AG20443 (cell line): ENCODE measurements at places on chromosomes 7 and 10.

DNA sequence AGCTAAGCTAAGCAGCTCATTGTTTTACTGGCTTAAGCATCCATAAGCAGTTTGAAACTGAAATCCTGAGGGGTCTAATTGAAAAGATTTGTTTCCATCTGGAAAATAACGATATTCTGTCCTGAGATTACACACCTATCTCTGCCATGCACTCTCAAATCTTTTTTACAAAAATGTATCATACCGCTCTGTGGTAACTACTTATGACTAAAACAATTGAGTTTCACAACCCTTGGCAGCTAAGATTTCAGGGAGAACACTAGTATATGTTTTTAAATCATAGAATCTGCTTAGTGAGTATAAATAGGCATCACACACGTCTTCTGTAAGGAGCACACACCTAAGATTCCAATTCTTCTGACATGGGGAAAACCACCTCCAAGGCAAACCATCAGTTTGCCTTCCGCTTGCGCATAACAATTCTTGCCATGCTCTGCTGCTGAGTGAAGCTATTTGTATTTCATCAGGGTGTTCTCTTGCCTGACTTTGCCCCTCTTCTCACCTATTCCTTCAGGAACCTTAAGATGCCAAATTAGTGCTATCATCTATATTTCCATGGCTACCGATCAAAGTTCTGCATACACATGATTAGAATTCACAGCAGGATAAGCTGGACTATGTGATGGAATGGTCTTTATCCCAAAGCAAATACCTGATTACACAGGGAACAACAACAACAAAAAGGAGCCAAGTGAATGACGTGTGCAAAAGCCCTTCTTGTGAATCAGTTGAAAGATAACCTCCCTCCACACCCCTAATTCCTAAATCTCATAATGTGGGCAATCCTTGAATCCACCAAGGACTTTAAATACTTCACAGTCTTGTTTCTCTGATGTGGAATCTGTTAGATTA is 40.9 kb downstream of the PRPF18 start:
- DNase-seq = no peak

- no peak for DNase-seq
These were observed 168.1 kb downstream of the GALNT17 start for GRCh38 chr7:71300086-71300485.

DNA sequence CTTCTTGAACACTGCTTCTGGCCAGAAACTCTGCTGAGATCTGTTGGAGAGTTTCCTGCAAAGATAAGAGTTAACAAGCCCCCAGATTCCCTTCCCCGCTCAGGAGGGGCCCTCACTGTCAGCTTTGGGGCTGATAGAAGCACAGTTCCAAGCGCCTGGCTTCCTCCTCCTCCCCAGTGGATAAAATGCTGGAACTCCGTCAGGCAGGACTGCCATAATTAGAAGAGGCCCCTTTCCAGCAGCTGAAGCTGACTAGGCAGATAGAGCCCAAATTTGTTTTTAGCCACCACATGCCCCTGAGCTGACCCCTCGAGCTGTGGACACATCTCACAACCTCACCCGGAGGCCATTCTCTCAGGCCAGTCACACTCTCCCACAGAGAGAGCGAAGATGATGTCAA is 89.4 kb downstream of the TBXAS1 start:
- DNase-seq = no peak

DNA sequence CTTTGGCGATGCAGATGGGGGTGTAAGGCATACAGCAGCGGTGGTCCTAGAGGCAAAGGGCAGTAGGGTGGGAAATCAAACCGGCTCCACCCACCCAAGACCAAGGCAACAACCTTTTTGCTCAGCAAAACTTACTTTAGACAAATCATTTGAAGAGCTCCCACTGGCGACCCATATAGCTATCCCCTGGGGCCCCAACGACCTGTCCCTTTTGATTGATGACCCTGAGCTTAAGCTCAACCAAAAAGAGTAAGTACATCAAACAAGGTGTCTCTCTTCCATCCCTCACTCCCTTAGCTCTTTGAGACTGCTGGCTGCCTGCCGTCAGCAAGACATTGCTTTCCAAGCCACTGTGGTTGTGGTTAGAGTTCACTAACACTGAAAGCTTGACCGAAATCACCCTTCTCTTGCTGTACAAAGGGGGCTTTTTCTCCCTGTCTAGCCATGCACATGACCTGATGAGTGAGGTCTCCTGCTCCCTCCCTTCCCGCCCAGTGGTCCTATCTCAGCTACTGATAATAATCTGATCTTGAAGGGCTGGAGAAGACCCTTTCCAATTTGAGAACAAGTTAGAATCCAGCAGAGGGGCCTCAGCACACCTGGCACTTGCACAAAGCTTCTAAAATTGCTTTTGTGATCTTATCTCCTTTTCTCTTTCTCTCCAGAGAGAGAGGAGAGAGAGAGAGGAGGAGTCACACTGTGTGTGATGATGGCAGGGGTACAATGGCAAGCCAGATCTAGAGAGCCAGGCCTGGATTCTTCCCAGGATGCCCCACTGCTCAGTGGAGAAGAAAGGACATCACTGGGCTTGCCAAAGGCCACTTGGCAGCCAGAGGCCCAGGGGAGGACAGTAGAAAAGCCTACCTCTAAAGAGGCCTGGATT is 42.2 kb downstream of the XPNPEP1 start:
- DNase-seq = no peak

DNA sequence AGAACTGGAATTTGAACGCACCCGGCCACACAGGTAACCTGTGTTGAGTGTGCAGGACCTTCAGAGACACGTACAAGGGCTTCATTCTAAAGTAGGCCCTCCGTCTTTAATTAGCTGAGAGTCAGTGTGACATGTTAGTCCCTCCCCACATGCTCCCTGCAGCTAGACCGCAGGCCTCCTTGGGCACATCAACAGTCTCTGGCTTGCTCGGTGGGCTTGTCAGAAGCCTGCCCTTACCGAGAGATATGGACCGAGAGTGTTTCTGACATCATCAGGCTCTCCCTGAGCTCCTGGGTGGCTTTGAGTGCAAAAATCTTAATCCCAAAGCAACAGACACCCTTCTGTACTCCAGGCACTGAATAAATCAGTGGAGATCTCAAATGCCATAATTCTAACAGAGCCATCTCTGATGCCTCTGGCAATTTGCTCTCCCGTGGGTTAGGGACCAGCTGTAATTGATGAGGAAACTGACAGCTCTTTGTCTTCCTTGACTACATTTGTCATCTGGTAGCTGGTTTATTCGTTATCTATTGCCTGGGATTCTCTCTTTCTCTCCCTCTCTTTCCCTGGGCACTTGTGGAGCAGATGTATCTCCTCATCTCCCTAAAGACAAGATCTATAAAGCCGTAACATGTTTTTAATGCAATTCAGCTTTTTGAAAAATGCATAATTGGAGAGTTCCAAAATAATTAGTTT is 850.6 kb downstream of the TYW1 start:
- DNase-seq = no peak

DNA sequence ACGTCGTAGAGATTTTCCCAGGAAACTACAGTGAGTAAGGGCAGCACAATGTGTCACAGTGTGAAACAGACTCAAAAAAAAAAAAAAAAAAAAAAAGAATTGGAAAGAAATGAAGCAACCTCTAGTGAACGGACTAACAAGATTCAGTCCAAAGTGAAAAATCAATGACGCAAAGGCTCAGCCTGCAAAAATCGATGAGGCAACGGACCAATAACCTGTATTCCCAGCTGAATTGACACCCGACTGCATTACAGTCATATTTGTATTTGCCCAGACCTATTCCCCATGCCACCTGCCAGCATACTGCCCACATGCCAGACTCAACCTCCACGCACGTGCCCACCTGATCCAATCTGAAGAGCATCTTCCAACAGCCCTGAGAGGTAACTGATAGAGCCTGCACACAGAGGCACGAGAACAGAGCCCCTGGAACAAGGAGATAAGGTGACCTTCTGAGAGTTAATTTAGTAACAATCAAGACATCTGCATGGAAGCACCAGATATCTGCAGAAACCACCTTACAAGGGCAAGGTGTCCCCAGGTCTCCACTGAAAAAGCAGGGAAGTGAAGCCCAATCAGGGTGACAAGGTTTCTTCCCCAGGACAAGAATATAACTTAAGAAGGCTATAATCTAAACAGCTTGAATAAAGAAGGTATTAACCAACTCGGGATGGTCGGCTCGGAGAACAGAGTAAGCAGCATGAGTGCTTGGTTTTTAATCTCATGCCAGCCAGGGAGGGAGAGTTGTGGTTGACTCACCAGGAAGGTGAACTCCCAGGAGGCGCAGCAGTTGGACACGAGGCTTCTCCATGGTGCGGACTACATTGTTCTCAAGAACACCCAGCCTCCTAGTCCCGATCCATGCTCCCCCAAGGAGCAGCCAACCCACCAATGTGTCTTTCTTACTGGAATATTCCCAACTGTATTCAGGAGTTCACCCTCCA is 48.5 kb downstream of the PLXNA4 start:
- no peak for DNase-seq

DNA sequence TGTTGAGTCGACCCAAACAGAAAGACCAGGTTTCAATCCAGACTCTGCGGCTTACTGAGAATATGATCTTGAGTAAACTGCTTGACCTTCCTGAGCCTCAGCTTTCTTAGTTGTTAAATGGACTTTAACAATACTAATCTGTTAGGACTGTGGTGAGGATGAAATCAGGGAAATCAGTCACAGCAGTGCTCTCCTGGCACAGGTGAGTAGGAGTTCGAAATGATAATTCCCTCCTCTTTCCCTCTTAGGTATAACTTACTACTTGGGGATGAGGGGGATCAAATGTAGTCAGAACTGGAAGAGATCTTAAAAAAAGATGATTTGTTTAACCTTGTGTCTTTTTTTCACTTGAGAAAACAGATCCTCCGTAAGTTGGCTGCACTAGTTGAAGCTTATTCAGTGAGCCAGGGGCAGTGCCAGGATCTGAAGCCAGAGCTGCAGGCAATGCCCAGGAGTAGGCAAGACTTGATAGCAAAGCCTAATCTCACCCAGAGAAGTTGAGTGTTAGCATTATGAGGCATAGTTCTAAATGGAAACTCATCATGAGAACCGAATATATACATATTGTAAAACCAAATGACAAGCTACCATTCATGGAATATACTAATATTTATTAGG is 1.8 kb upstream of the MAGI2 start:
- no peak for DNase-seq

GRCh38 chr7:148356303-148356702 is 234.3 kb upstream of the C7orf33 start:
- DNase-seq = no peak

DNA sequence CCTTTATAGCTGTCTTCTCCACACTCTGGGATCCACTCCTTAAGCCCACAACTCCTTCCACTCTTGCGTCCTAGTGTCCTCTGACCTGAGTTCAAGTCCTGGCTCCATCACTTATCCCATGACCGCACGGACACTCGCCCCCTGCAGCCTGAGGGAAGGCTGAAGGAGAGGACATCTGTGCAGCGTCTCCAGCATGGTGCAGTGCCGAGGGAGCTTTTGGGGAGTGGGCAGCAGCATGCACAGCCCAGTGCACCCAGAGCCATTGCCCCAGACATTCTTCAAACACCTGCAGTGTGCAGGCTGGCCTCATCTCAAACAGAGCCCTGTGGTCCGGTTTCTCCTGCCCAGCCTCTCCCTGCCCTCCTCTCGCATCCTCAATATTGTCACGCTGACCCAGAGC is 317.1 kb upstream of the ZMIZ1 start:
- no peak for DNase-seq

DNA sequence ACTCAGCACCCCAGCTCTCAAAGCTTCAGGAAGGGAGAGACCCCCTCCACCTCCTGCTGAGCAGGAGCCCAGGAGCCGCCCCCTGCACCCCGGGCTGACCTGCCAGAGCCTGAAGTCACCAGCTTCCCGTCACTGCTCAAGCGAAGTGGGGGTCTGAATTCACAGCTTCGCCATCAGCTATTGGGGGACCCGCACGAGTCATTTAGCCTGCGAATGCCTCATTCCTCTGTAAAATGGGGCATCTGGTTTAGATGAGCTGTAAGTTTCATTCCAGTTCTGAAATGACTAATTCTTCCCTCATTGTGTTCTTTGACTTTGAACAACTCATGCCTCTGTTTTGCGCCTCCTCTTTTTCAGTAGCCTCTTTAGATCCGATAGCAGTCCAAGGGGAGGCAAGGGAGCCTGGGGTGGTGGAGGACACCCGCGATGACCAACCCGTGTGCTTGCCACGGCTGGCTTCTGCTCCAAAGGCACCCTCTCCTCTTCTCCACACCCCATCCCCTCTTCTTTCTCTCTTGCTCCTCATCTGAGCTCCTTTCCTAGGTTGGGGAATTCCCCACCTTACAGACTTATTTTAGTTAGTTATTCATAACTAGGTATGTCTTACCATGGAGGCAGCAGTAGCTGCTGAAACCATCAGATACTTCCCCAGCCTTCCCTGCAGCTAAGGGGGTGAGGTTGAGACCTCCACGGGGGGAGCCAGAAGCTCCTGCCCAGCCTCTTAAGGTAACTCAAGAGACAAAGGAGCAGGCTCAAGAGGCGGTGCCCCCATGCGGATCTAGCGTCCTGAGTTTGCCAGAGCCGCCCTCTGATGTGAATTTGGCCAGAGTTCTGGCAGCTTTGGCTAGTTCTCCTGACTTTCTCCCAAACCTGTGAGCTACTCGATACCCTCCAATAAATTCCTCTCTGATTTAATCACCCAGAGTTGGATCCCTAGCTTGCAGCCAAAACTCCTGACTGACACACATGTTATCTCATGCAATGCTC is 47.7 kb downstream of the RBM17 start:
- DNase-seq = peak; percentile 79

- DNase-seq = no peak
These were observed 87.9 kb downstream of the HIF1AN start for GRCh38 chr10:100623521-100624230.

GRCh38 chr7:32039000-32039756 is 31.0 kb downstream of the PDE1C start:
- DNase-seq = no peak

- DNase-seq = no peak
These were observed 81.3 kb downstream of the GRID1 start for GRCh38 chr10:86285136-86285790.

DNA sequence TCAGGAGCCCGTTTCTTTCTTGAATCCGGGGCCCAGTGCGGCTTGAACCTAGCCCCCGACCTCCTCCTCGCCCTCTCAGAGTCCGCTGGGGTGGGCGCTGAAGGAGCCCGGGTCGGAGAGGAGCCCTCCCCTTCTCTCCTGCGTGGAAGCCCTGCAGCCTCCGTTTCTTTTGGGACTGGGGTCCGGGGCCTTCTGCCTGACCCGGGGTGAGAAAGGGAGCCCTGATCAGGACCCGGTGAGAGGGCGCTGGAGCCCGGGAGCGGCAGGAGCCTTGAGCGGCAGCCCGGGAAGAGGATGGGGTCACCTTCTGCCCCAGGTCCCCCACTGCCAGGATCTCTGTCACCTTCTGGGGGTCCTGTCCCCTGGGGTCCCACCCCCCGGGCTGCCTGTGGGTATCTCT is 162.3 kb downstream of the ZNF33B start:
- DNase-seq = peak; percentile 15

DNA sequence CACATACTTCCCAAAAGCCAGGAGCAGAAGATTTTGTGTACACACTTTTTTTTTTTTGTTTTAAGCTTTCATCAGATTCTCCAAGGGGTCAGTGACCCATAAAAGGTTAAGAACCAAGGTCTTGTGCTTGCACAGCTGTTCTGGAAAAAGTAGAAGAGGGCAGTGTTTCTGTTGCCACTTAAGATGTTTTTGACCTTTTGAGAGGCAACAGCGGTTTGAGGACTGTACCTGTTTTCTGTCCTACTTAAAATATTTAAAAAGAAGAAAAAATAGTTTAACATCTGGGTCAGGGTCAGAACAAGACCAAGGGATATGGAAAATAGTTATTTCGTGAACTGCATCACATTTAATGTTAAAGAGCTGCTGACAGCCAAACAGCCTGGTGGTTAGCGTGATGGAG is 32.9 kb downstream of the AUTS2 start:
- no peak for DNase-seq

GRCh38 chr10:124091646-124092249 is 1.6 kb downstream of the CHST15 start:
- peak; percentile 51 for DNase-seq

- no peak for DNase-seq
These were observed 494.9 kb upstream of the AKR1E2 start for GRCh38 chr10:4331150-4331549.
